ENCODE measurements at places on chromosomes 1 and 21.

DNA sequence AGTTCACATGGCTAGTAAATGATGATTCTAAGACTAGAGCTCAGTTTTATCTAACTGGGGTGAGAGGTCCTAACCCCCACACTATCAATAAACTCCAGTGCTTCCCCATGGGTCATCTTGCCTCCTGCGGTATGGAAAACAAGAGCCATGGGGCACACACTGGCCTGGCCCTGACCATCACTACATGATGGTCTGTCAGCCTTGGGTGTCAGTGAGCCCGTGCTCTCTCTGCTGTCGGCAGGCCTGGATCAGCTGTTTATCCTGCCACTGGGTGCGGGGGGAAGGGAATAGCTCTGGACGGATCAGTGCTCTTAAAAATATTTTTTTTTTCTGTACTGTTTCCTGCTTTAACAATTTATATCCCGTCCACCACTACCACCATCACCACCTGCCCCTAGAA, 255.0 kb upstream of the ADGRL2 start:
- DNase-seq = no peak

DNA sequence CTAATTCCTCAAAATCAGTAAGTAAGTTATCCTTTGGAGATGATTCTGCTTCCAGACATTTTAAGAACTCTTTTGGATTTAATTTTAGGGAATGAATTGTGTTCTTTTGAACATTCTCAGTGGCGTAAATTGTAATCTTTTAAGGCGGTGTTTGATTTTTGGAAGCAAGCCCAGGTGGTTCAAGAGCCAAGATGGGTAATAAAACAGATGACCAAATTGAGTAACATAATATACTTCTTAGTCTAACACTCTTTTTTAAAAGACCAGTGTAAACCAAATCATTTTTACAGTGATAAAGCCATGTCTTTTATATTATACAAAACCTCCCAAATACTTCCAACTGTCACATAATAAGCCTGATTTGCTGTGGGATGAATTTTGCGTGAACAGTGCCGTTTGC, 133.8 kb downstream of the LRRC40 start:
- peak; percentile 12 for DNase-seq

GRCh38 chr1:84008631-84009030, 9.7 kb upstream of the TTLL7 start:
- no peak for DNase-seq

DNA sequence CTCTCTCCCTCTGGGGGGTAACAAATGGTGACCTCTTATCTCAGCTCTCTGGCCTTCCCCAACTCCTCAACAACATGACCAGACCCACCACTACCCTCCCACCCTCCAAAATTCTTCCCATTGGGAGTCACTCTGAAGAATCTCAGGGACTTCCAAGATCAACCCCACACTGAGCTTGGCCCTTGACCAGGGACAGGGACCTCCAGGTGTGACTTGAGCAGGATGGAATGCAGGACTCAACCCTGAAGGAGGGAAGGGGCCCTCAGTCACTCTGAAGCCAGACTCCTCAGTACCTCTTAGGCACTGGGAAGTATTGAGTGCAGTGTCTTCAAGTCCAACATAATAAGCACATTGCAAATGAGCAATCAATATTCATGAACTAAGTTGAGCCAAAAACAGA, 1.9 kb downstream of the CASQ1 start:
- DNase-seq = no peak

GRCh38 chr1:228393268-228393701, 13.3 kb downstream of the TRIM11 start:
- DNase-seq = no peak

DNA sequence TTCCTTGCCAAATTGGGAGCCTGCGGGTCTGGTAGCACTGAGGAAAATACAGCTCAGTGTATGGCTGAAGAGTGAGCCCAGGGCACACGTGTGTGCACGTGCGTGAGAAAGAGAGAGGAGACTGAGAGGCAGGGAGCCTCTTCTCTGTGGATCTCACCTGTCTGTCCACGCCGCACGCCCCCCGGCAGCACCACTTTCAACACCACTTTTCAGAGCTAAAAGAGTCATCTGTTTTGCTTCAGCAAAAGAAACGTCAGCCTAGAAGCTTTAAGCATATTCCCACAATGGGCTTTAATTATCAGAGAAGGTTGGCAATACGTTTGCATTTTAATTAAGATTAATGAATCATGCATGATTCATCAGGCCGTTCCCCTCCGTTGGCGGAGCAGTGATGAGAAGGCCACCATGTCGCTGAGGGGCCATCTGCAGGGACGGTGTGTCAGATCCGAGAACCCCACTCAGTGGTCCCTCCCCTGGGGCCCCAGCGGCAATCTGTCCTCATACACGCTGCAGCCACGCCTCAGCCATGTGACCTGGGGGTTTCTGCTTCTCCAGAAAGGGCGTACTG, 56.8 kb downstream of the SIK1 start:
- peak; percentile 38 for DNase-seq

DNA sequence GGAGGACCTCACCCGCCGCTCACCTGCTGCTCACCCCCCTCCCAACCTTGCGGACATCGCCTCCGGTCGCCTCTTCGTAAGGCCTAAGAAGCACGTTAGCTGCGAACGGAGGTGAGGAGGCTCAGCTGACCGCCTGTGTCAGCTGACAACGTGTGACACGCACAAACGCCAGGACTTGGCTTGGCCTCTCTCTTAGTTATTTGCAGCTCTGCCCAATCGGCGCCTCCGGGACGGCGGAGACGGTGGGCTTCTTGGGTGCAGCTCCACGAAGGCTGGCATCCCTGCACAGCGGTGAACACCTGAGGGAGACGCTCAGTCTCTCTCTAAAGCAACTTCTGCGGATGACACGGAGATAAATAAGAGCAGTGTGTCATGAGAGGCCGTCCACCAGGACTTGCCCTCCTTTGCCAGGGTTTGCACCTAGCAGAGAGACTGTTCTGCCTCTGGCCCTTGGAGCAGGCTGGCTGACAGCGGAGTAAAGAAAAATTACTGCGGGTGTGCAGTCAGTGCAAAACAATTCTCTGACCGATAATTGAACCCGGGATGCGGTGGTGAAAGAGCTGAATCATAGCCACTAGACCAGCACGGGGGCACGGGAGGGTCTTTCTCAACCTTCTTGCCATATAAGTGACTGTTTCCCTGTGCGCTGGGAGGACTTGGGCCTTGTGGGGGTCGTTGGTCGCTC, 318.9 kb downstream of the FAM72C start:
- DNase-seq = no peak

- no peak for DNase-seq
Measured at GRCh38 chr1:231028682-231029081, 11.4 kb downstream of the FAM89A start.

DNA sequence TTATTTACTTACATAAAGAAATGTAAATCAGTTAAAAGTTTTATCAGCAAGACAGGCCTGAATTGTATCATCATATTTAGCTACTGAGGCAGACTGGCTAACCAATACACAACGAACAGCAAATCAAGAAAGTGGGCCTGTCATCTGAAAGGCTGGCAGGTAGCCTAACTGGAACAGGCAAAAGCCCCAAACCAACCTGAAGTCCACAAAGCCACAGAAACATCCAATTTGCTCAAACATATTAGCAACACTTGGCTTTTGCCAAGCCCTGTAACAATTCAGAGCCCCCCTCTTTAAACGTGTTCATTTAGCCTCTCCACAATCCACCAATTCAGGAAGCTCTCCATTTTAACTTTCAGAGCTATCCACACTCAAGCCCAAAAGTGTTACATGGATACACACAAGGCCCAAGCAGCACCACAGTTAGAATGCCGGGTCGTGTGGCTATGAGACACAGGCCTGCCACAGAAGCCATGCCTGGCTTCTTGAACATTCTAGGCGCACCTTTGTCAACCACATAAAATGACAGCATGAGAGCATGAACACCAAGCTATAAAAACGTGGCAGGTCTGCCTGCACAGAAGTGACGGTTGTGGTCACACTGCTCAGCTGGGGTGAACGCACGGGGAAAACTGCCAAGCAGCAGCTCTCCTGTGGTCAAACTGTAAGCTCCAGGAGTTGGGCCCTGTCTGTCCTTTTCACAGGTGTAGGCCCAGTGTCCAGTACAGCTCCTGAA, 49.3 kb downstream of the CD34 start:
- no peak for DNase-seq
